ENCODE measurements at places on chromosomes 3 and 15.

DNA sequence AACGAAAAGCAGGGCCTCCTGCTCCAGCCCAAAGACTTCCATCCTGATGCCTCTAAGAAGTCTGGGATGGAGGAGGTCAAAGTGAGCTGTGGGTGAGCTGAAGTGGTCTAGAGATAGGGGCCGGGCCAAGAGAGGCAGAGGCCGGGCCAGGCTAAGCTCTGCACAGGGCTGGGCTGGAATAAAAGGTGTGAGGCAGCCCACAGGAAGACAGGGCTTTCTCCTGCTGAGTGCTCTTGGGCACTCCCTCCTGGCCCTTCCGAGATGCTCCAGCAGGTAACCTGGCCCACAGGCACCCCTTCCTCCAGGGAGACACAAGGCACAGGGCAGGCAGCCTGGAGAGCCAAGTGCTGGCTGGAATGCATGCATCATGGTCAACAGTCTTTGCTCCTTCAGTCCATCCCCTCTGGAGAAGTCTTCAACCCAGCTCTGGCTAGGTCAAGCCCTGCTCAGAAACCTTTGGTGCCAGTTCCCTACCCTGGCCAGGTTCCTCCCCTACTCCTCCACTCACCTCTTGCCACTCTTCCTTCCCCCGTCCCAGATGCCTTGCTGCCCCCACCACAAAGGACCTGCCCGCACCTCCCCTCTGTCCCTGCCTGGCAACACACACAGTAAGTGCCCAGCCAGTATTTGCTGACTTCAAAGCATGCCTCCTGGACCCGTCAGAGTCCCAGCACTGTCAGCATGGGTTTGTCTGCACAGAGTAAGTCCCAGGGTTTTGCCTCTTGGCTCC, 93.6 kb downstream of the SEC22A start:
- DNase-seq: no peak

- peak; percentile 63 for DNase-seq
Observed at GRCh38 chr3:118882353-118882947, 152.2 kb downstream of the IGSF11 start.

DNA sequence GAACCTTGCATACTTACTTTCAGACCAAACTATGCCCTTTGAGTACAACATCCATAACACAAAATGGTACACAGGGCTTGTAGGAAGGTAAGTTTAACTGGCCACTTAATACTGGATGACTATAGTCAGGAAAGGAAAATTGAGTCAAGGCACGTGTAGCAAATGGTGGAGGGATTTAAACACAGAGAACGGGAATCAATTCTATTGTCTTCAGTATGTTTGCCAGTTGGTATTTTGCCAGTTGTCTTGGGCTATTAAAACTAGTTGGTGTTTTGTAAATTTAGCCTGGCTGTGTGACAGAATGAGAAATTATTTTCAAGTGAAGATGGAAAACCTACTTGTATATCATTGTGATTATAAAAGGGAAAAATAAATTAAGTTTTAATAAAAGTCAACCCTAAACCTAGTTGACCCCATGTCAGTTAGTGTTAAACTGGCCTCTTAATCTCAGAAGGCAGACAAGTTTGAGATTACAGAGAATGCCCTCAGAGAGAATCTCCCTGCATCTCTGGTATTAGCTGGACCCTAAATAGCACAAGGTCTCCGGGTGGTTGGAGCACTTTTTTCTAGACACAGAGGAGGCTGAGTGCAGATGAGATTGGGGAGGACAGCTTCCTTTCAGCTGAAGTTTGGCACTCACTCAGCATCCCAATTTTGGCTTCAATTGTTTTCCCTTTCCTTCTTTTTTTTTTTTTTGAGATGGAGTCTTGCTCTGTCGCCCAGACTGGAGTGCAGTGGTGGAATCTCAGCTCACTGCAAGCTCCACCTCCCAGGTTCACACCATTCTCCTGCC, 91.2 kb downstream of the MB21D2 start:
- no peak for DNase-seq

DNA sequence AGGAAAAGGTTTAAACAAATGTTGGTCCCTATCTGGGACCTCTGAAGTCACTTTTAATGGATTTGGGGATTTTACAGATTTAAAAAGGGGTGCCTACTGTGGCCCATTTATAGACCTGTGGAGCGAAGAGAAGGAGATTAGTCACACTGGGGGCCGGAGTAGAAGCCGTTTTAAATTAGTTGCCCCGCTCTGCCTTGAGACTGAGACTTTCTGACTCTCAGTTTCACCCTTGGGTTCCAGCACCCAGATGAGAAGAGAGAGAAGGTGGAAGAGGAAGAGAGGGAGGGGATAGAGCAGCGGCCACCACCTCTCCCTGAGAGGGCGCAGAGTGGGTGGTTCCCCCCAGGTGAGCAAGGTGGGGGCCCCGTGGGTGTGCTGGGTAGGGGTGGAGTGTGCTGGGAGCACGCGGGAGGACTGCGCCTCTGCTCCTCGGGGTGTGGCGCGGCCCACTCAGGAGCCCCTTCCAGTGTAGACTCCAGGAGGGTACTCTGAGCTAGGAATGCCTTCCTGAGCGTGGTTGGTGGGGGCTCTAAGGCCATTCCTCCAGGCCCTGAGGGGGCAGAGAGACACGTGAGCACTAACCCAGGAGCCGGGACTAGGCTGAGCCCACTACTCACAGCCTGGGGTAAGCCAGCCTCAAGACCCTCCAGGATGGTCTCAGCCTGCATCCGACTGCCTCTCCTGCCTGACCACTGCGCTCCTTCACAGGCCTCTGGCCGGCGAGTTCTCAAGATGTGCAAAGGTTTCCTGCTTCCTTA, 32.6 kb upstream of the RAB6B start:
- DNase-seq: no peak

- no peak for DNase-seq
Observed at GRCh38 chr15:100156201-100156600, 185.6 kb downstream of the ADAMTS17 start.

DNA sequence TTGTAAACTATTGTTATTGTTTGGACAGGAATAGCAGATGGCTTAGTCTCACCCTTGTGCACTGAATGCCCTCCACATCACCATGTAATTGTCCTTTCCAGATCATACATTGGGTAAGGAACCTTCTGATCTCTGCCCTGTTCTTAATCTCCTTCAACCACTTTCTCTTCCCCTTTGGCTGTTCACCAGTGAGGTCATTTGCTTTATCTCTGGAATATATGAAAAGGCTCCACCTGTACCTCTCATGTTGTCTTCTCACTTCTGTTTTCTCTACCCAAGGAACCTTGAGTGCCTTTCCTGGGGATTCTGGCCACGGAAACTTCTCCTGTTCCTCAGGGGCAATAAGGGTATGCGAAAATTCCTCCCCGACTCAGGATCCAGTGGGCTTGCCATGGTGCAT, 28.5 kb downstream of the MCTP2 start:
- DNase-seq: peak; percentile 36

DNA sequence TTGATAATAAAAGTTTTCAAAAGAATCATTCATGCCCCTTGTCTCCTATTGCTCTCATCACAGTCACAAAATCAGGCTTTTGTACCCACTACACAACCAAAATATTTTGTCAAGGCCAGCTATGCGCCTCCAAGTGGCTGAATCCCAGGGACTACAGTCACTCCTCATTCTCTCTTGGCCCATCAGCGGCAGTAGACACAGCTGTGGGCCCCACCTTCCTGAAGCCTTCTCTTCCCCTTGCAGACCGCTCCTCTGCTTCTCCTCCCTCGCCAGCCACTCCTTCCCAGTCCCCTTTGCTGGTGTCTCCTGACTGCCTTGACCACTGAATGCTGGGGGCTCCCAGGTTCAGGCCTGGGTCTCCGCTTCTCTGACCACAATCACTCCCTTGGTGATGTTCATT, 52.1 kb downstream of the LSM3 start:
- DNase-seq: no peak

GRCh38 chr15:70523616-70524015, 239.7 kb downstream of the UACA start:
- no peak for DNase-seq

GRCh38 chr15:31847961-31848360, 182.4 kb upstream of the CHRNA7 start:
- DNase-seq: no peak

Data from AML-193 (cell line).